ENCODE measurements at places on chromosomes 13 and 19. TPM values are rescaled to one million over a fixed set of nuclear protein-coding genes. Genes with fewer than 3 reads are reported as not detected.

Gene CEACAM7
- 0.30 TPM for total RNA-seq

Gene ZNF135
- 9.5 TPM for total RNA-seq

Gene CCL25
- total RNA-seq = 0.39 TPM

Gene INSR
- total RNA-seq = 51.4 TPM

Gene SULT2A1
- total RNA-seq = not detected

Gene TBC1D4
- 30.4 TPM for total RNA-seq

Gene ZNF555
- total RNA-seq = 8.4 TPM

Gene KLK13
- total RNA-seq = 4.9 TPM

Gene KCNJ14
- 1.2 TPM for total RNA-seq

Gene FXYD1
- total RNA-seq = 17.4 TPM

GRCh38 chr19:35458731-35459391 is 10.8 kb downstream of the FFAR2 start:
- DNase-seq = no peak

- DNase-seq = no peak
Measured at GRCh38 chr19:16868423-16869130, 20.2 kb upstream of the F2RL3 start.

GRCh38 chr19:11044431-11044830 is 44.8 kb upstream of the LDLR start:
- no peak for DNase-seq

- no peak for DNase-seq
Measured at GRCh38 chr13:79417741-79418140, 11.7 kb upstream of the RBM26 start.

- peak; percentile 2 for DNase-seq
Measured at GRCh38 chr13:102555914-102556553, 40.8 kb upstream of the TPP2 start.

DNA sequence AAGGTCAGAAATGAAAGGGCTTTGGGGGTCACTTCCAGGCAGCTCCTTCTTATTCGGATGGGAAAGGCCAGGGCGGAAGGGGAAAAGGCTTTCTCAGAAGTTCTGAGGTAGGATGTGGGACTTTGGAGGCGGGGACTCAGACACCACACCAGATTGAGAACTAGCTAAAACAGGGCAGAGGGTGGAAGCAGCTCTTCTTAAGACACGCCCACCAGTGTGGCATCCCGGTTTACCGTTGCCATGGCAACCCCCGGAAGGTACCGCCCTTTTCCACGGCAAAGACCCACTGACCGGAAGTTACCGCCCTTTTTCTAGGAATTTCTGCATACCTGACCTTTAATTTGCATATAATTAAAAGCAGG is 3.8 kb upstream of the LILRA5 start:
- DNase-seq = no peak

GRCh38 chr19:54684527-54684926 is 21.7 kb downstream of the LILRB4 start:
- DNase-seq = peak; percentile 6

DNA sequence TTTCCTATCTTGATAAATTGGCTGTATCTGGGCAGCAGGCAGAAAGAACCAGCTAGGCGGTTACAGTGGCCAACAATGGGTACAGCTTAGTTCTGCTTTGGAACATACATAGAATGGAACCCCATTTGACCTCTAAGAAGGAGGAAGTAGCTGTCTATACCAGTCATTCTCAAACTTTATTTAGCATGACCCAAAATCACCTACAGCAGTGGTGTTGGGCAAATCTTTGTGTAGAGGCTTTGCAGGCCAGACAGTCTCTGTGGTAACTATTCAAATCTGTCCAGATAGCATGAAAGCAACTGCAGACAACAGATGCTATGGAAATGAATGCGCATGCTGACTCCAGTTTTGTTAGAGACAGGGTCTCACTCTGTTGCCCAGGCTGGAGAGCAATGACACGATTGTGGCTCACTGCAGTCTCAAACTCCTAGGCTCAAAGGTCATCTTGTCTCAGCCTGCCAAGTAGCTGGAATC is 12.0 kb upstream of the KCNC3 start:
- no peak for DNase-seq

DNA sequence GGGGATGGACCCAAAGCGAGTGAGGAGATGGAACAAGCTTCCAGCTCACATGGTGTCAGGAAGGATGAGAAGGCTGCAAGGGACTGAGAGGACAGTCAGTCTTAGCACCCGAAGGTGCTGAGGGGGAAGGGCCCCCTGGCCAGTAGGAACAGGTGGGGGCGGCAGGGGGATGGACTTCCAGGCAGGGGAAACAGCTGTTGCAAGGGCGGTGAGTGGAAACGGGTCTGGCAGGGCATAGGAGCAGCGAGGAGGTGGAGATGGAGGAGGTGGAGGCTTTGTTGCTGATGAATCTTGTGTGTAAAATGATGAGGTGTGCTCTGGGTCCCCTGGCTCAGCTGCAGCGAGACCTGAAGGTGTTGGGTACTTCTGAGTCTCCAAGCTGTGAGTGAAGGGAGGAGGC is 1.2 kb downstream of the MAP1S start:
- no peak for DNase-seq

GRCh38 chr19:45468159-45468651 is 409 bp downstream of the FOSB start:
- no peak for DNase-seq
